GM06990 (cell line): ENCODE measurements at places on chromosomes 3 and 15.

- DNase-seq, result no peak
Observed at GRCh38 chr3:114406286-114406685, 112.5 kb downstream of the TIGIT start.

DNA sequence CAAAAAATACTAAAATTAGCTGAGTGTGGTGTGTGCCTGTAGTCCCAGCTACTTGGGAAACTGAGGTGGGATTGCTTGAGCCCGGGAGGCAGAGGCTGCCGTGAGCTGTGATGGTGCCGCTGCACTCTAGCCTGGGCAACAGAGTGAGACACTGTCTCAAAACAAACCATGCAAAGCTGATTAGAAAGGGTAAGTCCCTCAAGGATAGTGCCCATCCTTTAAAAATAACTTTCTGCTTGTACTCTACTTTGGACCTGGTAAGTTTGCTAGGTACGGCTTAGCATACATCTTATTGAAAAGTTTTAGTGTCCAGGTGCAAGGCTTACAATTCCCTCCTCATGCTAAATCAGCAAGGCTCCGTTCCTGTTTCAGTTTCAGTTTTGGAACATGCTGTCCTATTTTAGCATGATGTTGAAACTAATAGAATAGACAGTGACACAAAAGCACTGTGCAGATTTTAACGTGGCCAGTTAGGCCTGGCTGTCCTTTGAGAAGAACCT is 21.4 kb downstream of the FEM1B start:
- DNase-seq, result peak; percentile 71

GRCh38 chr3:32009957-32010356 is 28.4 kb downstream of the ZNF860 start:
- no peak for DNase-seq

DNA sequence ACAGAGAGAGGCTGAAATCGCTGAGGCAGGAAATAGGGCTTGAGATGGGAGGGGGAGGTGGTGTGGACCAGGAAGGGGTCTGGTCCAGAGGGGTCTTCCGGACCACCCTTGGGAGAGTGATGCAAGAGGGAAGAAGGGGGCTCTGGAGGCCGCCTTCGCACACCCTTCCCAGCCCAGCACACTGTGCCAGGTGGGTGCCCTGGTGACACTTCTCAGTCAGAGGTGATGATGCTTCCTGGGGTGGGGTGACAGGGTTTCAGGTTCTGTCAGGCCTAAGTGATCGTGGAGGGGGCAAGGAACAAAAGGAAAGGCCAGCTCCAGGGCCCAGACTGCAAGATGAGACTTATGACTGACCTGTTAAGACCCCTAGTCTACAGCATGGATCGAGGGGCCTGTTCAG is 12.7 kb downstream of the SEMA3G start:
- DNase-seq, result no peak

DNA sequence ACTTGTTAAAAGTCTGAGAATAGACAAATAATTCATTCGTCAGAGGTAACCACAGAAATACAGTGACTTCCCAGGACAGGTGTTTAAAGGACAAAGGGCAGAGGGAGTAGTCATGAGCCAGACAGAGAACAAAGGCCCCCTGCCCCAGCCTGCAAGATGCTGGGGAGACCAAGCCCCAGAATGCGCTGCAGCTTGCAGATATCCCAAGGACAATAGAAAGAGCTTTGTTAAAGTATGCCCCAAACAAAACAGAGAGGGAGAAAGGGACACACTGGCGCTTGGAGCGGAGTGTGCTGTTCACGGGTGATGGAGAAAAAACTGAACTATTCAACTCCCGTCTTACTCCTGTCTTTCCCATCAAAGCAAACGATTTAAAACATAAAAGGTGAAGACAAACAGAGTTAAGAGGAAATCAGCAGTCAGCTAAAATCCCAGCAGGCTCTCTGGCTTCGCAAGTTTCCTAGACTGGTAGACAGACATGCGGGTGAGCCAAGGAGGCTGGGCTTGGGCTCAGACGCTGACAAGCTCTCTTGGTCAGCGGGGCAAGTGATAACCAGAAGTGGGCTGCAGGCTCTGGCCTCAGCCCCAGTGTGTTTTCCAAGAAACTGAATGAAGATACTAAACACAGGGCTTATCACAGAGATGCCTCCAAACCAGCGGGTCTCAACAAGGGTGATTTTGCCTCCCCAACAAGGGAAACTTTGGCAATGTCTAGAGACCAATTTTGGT is 130.1 kb downstream of the UACA start:
- DNase-seq, result no peak

- no peak for DNase-seq
Observed at GRCh38 chr15:33735637-33736247, 232.6 kb upstream of the CHRM5 start.

- DNase-seq, result no peak
Observed at GRCh38 chr3:28575746-28576613, 227.4 kb upstream of the AZI2 start.

GRCh38 chr3:183122257-183122932 is 23.1 kb upstream of the MCCC1 start:
- no peak for DNase-seq

DNA sequence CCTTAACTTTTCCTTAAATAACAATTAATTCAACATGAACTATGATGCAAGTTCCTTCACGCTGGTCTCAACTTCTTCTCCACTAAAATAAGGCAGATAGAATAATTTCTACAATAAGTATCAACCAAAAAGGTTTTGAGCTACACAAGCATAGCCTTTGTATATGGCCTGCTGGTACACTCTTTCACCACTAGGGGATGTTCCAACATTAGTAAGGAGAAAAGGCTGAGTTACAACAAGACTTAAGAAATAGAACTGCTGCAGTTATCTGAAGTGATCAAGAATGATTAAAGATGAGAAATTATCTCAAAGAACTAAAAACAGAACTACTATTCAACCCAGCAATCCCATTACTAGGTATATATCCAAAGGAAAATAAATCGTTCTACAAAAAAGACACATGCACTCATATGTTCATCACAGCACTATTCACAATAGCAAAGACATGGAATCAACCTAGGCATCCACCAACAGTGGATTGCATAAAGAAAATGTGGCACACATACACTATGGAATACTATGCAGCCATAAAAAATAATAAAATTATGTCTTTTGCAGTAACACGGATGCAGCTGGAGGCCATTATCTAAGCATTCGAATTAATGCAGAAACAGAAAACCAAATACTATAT is 14.4 kb downstream of the ATP13A3 start:
- DNase-seq, result no peak

DNA sequence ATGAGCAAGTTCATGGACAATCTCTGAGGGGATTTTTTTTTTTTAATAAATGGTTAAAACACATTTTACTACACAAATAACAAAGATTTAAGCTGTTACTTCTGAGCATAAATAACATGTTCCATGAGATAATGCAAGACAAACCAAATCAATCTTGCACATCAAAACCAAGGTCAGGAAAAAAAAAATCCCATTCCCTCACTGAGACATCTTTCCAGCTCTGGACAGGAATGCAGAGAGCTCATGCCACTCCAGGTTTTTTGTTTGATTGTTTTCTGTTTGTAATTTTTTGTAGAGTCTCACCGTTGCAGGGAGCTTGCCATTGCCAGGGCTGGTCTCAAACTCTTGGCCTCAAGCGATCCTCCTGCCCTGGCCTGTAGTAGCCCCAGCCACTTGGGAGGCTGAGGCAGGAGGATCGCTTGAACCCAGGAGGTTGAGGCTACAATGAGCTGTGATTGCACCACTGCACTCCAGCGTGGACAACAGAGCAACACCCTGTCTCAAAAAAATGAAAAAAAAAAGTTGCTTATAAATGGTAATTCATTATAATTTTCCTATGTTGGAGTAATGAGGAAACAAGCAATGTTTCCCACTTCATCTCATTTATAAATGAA is 14.0 kb downstream of the OSBPL10 start:
- DNase-seq, result no peak

DNA sequence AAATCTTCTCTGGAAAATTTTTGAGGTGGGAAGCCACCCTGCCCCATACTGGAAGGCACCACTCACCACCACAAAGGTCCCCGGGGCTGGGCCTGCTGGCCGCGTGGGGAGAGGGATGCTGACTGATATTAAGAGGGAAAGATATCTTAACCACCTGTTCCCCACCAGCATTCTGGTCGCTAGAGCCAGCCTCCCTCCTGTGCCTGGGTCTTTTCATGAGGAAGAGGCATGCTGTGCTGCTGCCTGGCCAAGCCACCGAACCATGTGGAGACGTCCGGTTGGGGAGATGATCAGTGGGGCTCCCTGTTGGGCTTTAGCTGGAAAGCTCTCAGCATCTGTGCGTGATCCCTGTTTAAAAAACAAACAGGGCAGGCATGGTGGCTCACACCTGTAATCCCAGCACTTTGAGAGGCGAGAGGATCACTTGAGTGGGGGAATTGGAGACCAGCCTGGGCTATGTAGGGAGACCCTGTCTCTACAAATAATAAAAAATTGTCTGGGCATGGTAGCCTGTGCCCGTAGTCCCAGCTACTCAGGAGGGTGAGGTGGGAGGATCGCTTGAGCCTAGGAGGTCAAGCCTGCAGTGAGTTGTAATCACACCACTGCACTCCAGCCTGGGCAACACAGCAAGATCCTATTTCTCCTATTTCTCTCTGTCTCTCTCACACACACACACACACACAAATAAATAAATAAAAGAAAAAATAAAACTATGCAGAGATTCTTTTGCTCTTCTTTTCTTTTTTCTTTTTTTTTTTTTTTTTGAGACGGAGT is 1.0 kb downstream of the KLHL18 start:
- DNase-seq, result peak; percentile 43
